GM23248 (cell line): ENCODE measurements at places on chromosomes 1 and 21.
A peak's percentile ranks its signal among the peaks of the same experiment; 100 is the strongest.

- DNase-seq, result no peak
Measured at GRCh38 chr1:228061411-228062084, 21.0 kb upstream of the ARF1 start.

- no peak for DNase-seq
Measured at GRCh38 chr1:86470859-86471258, 2.1 kb downstream of the CLCA1 start.

DNA sequence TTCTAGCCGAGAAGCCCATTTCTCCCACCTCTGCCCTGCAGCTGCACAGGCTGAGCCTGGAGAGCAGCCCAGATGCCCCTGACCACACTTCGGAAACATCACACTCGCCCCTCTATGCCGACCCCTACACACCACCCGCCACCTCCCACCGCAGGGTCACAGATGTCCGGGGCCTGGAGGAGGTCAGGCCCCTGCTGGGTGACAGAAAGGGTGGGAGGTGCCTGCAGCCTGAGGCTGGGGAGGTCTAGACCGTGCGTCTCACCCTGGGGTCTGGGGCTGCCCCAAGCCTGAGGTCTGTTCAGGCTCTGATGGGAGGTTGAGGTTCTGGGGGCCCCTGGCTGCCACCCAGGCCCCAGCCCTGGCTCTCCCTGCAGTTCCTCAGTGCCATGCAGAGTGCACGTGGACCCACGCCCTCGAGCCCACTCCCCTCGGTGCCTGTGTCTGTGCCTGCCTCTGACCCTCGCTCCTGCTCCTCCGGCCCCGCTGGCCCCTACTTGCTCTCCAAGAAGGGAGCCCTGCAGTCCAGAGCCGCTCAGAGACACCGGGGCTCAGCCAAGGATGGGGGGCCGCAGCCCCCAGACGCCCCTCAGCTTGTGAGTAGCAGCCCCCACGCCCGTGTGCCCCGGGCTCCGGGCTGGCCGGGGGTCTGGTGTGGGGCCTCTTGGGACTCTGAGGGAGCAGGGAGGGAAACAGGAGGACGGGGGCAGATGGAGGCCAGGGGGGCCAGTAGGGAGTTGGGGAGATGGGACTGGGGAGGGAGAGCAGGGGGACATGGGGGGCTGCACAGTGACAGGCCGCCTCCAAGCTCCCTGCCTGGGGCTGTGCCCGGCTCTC lies 7.4 kb downstream of the PLEKHN1 start:
- DNase-seq, result no peak

DNA sequence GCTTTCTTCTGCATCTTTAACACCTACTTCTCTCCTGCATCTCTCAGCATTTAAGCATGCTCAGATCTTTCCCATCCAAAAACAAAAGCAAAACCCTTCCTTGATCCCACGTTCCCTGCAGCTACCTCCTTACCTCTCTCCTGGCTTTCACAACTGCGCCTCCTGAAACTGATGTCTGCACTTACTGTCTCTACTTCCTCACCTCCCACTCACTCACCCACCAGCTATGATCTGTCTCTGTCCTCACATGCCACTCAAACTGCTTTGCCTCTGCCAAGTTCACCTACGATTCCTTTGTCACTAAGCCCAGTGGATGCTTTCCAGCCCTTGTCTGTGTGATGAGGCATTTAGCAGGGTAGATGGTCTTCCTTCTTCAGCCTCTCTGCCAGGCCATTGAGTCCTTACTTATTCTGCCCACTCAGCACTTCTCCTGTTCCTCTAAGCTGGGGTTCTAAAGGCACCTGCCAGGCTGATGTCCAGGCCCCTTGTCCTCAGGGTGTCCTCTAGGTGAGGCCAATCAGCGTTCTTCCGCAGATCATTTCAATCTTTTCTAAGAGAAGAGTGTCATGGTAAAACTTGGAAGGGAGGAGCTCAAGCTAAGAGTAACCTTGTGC lies 10.0 kb upstream of the GJB3 start:
- no peak for DNase-seq

DNA sequence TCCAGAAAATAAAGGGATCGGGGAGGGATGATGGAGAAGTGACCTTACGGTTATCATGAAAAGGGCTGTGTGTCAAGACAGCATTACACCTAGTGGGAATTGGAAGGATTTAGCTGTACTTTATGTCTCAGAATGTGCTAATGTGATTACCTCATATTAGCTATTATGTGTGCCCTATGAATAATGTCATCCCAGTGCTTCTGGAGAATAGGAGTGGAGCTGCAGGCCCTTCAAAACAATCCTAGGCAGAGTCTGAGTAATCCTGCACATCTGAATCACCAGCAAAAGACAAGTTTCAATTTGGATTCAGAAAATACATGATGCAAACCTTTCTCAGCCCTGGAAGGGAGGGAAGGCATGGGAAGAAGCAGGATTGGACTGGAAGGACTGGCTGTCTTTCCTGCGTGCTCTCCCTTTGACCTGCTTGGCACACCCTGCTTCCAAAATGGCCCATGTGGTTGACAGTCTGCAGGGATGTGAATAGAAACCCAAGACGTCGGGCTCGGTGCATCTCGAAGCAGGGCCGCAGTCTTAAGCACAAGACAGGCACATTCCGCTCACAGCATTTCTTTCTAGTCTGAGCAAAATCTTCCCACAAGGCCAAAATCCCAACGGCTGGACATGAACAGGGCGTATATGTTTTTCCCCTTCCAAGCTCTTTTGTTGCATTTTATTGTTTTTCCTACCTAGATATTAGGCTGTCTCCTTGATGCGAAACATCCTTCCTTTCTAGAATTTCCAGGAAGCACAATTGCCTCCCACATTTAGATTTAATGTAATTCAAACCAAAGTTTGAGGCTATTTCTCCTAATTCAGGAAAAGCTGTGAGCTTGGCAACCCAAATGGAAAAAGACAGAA lies 54.3 kb upstream of the TARBP1 start:
- peak; percentile 98 for DNase-seq

DNA sequence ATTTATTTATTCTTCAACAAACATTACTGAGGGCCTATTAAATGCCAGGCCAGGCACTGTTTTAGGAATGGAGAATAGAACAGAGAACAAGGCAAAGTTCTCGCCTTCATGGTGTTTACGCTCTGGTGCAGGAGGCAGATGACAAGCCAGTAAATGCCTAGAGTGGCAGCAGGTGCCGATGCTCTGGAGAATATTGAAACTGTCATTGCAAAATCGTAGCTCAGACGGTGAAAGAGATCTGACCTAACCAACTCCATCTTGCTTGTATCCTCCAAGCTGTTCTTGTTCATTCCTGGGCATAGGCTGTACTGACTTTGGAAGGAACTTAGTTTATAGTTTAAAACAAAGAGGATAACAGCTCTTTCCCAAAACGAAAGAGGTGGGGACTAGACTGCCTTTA lies 13.5 kb upstream of the ENO1 start:
- DNase-seq, result no peak

DNA sequence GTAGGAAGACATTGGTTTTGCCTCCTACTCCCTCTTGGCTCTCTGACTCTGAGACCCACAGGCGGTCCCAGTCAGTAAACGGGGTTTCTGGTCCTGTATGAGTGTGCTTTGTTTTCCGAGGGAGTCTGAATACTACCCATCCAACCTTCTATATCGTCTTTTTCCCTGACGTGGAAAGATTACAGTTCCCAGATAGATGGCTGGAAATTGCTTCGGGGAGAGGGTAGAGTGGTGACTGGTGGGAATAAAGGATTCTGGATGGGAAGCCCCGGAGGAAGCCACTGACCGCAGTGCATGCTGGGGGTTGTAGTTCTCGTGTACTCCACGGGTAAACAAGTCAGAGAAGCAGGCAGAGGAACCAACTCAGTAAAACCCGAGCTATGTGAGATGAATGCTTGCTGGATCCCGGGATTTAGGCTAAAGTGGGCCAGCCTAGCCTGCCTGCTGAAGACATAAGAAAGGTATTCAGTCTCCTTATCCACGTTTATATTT lies 66.2 kb upstream of the IRF2BP2 start:
- peak; percentile 84 for DNase-seq

DNA sequence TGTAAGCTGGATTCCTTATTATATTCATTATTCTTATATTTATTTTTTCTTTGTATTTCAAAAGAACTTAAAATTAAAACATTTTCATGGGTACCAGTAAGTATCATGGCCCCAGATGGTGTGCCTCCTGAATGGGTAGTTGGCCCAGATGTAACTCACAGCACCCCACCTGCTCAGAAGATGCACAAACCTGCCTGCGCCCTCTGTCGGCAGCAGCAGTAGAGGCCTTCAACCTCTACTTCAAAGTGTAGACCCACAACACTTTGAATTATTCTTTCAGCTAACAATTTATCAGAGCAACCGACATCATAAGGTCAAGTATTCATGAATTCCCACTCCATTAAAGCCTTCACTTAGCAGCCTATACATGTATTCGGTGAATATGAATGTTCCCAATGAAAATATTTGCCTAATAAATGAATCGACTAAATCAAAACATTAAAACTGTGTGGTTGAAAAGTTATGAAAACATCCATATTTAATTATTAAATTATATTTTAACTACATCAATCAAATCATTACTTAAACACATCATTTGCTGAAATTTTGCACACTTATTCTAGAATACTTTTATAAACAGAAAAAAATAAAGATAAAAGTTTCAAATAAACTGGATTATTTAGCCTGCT lies 25.4 kb downstream of the PIGM start:
- peak; percentile 81 for DNase-seq

GRCh38 chr1:208223136-208223535 lies 21.0 kb downstream of the PLXNA2 start:
- peak; percentile 62 for DNase-seq

- no peak for DNase-seq
Measured at GRCh38 chr1:159201642-159202041, 3.0 kb upstream of the ACKR1 start.

GRCh38 chr1:176896216-176896615 lies 268.3 kb downstream of the ASTN1 start:
- no peak for DNase-seq

DNA sequence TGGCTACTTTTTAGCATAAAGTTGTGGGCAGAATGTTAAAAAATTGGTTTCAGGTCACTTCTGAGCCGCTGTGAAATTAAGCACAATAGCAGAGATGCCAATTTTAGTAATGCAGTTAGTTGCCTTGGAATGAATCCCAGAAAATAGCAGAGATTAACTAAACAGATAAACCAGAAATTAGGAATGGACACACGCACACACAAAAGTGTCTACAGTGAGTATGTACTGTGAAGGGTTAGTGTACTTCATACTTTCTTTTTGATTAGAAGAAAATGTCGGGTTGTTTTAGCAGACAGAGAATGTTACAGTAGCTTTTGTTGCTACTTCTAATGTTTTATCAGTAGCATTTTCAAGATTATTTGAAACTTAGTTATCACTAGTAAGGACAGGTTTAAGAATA lies 106.7 kb downstream of the LEPR start:
- DNase-seq, result peak; percentile 88

DNA sequence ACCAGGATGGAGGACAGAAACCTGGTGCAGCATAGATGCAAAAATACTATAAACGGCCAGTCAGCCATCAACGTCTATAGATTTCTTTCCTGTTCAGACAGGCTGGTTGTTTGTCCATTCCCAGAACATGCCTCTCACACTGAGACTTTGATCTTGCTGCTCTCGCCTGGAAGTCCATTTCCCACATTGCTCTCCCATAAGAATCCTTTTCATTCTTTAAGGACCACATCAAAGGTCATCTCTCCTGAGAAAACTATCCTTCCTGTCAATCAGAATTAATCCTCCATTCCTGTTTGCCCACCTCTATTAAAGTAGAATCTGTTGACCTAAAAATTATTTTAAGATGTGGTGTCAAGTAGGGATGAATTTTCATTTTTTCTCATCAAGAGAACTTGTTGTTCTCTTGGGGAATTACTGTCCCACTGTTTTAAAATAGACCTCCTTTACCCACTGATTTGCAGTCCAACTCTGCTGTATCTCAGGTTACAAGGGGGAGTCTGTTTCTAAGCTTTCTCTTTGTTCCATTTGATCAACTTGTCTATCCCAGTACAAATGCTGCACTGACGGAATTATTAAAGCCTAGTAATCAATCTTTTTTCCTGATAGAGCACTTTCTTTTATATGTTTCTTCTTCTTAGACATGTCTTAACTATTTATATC lies 172.7 kb downstream of the PATJ start:
- no peak for DNase-seq
